Progenitor cell of endocrine pancreas (in vitro differentiated cells): ENCODE measurements at places on chromosomes 2 and 18. TPM values are rescaled to one million over a fixed set of nuclear protein-coding genes. Genes with fewer than 3 reads are reported as not detected.

- no peaks in the 10 kb centered on the region for H3K36me3 ChIP-seq
- no peak overlapping the region for H3K27ac ChIP-seq
- no peak overlapping the region for H3K4me3 ChIP-seq
Measured at GRCh38 chr18:74126684-74127655, 20.7 kb downstream of the FBXO15 start.

- no peak overlapping the region for H3K27ac ChIP-seq
- H3K27me3 ChIP-seq, result no peaks in the 10 kb centered on the region
- H3K4me3 ChIP-seq, result no peak overlapping the region
- no peaks in the 10 kb centered on the region for H3K36me3 ChIP-seq
- DNase-seq, result no peak
- peaks cover 3% of the 10 kb centered on the region for H3K4me1 ChIP-seq
Measured at GRCh38 chr2:74226648-74227213, 28.3 kb downstream of the MTHFD2 start.

DNA sequence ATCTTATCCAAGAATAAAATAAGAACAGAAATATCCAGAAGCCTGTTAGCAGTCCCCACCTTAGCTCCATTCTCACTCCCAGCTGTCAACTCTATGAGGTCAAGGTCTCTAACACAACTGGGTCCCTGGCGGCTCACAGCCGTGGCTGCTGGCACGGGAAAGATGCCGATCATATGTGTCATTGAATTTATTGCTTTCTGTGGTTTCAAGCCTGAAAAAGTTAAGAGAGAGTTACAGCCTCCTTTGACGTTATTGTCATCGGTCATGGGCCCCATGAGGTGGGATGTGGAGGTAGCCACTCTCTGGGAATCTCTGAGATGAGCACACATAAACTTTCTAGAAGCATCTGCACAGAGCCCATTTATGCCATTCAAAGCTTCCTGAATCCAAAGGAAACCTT, 28.7 kb upstream of the CABLES1 start:
- no peak overlapping the region for H3K27ac ChIP-seq
- peaks cover 8% of the 10 kb centered on the region for H3K27me3 ChIP-seq
- H3K4me1 ChIP-seq, result peaks cover 6% of the 10 kb centered on the region
- no peak for DNase-seq

- H3K36me3 ChIP-seq, result peaks cover 2% of the 10 kb centered on the region
- no peak overlapping the region for H3K4me3 ChIP-seq
- no peaks in the 10 kb centered on the region for H3K4me1 ChIP-seq
- peaks cover 9% of the 10 kb centered on the region for H3K27me3 ChIP-seq
- DNase-seq, result no peak
- no peak overlapping the region for H3K27ac ChIP-seq
Measured at GRCh38 chr2:73141896-73142295, 29.1 kb upstream of the RAB11FIP5 start.

DNA sequence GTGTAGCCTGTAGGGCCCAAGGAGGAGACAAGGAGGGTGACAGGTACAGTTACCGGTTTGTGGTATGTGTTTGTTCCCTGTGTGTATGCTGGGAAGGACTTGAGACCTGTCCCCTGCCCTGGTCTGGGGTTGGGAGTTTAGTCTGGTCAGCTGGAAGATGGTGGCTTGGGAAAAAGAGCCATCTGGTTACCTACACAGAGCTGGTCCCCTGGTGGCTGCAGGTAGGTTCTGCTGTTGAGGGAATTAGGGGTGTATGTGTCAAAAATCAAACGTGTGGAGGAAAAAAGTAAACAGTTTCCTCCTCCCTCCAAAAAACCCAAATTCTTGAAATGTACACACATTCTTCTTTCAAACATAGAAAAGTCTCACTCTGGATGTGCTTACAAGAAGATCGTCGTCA, 24.3 kb downstream of the PTMA start:
- H3K27ac ChIP-seq, result peak overlapping the region; percentile 67
- H3K36me3 ChIP-seq, result peaks cover 5% of the 10 kb centered on the region
- H3K4me3 ChIP-seq, result no peak overlapping the region
- DNase-seq, result no peak

DYSF gene
- total RNA-seq, result 1.4 and 1.6 TPM in 2 replicates

DNA sequence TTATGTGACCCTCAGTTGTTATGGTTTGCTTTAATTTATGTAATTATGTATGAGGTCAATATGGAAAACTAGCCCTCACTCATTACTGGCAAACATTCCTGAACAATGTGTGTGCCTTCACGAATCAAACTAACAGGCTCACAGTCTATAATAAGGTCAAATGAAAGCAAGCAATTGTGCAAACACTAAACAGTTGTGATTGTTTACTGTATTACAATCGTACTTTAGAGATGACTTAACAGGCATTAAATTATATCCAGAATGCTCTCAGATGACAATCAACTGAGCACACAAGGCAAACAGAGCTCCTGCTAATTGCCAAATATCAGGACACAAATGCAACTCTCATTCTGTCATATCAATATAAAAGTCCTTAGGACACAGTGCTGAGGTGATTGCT, 29.5 kb downstream of the COL5A2 start:
- no peaks in the 10 kb centered on the region for H3K36me3 ChIP-seq
- H3K27me3 ChIP-seq, result no peaks in the 10 kb centered on the region
- no peak overlapping the region for H3K27ac ChIP-seq
- no peak for DNase-seq
- H3K4me3 ChIP-seq, result no peak overlapping the region

GRCh38 chr18:36446059-36446458, 148.5 kb downstream of the FHOD3 start:
- H3K27ac ChIP-seq, result no peak overlapping the region
- no peak for DNase-seq
- H3K27me3 ChIP-seq, result no peaks in the 10 kb centered on the region
- H3K36me3 ChIP-seq, result no peaks in the 10 kb centered on the region
- H3K4me1 ChIP-seq, result peaks cover 4% of the 10 kb centered on the region

- H3K36me3 ChIP-seq, result no peaks in the 10 kb centered on the region
- H3K27me3 ChIP-seq, result peaks cover 59% of the 10 kb centered on the region
- H3K4me3 ChIP-seq, result no peak overlapping the region
- no peak overlapping the region for H3K27ac ChIP-seq
- peaks cover 13% of the 10 kb centered on the region for H3K4me1 ChIP-seq
Measured at GRCh38 chr2:222176890-222177289, 121.9 kb downstream of the PAX3 start.

- no peak for DNase-seq
- H3K27me3 ChIP-seq, result no peaks in the 10 kb centered on the region
- no peaks in the 10 kb centered on the region for H3K36me3 ChIP-seq
- no peak overlapping the region for H3K27ac ChIP-seq
- H3K4me1 ChIP-seq, result peaks cover 37% of the 10 kb centered on the region
- H3K4me3 ChIP-seq, result no peak overlapping the region
Measured at GRCh38 chr2:128306931-128307460, 11.7 kb downstream of the HS6ST1 start.
